ENCODE measurements at places on chromosomes 4 and X.

- DNase-seq = no peak
Observed at GRCh38 chr4:91366554-91366953, 937.2 kb upstream of the GRID2 start.

GRCh38 chr4:154367659-154368058 lies 123.9 kb downstream of the DCHS2 start:
- no peak for DNase-seq

GRCh38 chrX:132181364-132181763 lies 37.9 kb downstream of the RAP2C start:
- DNase-seq = no peak

- DNase-seq = no peak
Observed at GRCh38 chr4:118756958-118757357, 71.8 kb downstream of the METTL14 start.

DNA sequence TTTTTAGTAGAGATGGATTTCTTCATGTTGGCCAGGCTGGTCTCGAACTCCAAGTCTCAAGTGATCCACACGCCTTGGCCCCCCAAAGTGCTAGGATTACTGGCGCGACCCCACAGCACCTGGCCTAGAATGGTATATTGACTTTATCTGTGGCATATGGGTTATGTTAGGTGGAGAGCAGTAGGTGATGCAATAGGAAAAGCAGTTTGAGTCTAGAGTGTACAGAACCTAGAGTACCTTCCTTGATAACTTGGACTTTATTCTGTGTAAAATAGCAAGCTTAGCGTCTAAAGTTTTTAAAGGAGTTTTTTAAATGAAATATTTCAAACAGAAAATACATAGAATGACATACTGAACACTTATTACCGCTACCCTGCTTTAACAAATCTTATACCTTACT lies 312.0 kb upstream of the ZCCHC13 start:
- DNase-seq = no peak

- no peak for DNase-seq
Observed at GRCh38 chr4:48693856-48694574, 86.1 kb downstream of the FRYL start.

DNA sequence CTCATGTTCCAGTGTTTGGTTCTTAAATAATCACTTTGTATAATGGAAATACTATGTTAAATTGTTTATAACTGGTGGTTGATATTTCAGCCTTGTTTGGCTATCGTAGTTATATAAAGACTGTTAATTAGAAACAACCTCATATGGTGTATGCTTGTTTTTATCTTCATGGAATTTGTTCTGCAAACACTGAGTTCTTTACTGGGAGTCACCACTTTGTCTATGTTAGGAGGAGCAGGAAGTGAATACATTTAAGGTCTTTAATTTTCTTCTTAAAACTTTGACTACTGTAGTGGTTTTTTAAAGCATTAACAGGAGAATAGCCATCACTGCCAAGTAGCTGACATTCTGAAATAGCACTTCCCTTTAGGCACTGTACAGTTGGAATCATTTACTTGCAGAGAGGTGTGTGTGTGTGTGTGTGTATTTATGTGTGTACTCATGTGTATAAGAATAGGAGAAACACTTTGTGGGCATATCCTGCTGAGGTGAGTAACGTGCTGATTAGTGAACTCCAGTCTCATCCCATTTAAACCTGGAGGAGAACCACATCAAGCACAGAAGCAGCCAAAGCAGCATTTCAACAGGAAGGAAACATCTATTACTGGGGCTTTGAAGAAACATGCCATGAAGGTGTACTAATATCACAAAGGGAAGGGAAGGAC lies 37.8 kb downstream of the TET2 start:
- no peak for DNase-seq

GRCh38 chrX:41337140-41337539 lies 3.2 kb downstream of the DDX3X start:
- DNase-seq = no peak

DNA sequence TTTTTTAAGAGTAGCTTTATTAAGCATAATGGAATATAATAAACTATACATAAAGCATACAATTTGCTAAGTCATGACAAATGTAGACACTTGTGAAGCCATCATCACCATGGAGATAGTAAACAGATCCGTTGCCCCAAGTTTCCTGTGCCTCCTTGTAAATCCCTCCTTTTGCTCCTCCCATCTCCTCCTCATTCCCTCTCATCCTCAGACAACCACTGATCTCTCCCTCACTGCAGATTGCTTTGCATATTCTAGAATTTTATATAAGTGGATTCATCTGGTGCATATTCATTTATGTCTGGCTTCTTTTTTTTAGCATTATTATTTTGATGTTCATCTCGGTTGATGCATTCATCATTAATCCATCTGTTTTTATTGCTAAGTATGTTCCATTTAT lies 67.0 kb downstream of the CYTL1 start:
- DNase-seq = no peak

Data from fibroblast of lung (primary cell).